ENCODE measurements at places on chromosomes 7 and 10.
A peak's percentile ranks its signal among the peaks of the same experiment; 100 is the strongest.

- no peak for DNase-seq
These were observed 947.0 kb downstream of the REEP3 start for GRCh38 chr10:64468219-64468618.

DNA sequence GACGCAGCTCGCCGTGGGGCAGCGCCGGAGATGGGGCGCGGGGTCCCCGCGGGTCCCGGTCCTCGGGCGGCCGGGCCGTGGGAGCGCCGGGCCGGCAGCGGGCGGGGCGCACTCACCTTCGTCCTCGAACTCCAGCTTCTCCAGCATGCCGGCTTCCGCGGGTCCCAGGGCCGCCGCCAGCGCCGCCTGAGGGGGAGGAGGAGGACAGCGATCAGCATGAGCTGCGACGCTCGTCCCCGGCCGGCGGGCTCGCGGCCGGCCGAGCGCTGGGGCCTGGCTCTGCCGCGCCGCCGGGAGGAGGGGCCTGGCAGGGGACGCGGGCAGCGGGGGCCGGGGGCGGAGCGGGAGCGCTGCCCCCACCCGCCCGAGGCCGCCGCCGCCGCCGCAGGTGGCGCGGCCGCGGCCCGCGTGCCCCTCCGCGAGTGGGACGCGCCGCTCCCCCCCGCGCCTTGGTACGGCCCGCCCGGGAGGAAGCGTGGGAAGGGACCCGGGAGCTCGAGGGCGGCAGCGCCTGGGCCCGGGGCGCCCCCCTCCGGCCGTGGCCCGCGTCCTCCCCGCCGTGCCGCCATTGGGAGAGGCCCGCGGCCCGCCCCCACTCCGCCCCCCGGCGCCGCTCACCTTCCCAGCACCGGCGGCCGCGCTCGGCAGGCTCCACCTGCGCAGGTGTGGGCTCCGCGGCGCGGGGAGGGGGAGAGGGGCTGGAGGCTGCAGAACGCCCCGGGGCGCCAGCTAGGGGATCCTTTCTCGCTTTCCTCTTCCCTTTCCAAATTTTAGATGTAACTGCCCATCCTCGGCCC, 112.5 kb upstream of the RHEB start:
- peak; percentile 67 for DNase-seq

DNA sequence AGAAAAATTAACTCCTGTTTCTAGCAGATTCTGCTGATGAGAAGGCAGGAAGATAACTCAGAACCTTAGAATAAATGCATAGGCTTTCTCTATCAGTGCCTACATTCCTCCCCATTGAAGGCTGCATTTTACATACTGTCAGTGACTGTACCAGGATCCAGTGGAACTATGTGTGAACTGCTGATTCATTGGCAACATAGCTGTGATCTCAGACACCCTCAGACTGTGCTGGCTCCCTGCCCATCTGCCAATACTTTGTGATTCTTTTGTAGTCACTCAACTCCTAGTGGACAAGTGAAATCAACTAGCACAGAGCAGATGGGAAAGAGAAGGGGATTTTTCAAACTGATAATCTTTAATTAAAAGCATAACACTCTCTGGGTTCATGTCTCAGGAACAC, 375.8 kb downstream of the MDFIC start:
- no peak for DNase-seq

DNA sequence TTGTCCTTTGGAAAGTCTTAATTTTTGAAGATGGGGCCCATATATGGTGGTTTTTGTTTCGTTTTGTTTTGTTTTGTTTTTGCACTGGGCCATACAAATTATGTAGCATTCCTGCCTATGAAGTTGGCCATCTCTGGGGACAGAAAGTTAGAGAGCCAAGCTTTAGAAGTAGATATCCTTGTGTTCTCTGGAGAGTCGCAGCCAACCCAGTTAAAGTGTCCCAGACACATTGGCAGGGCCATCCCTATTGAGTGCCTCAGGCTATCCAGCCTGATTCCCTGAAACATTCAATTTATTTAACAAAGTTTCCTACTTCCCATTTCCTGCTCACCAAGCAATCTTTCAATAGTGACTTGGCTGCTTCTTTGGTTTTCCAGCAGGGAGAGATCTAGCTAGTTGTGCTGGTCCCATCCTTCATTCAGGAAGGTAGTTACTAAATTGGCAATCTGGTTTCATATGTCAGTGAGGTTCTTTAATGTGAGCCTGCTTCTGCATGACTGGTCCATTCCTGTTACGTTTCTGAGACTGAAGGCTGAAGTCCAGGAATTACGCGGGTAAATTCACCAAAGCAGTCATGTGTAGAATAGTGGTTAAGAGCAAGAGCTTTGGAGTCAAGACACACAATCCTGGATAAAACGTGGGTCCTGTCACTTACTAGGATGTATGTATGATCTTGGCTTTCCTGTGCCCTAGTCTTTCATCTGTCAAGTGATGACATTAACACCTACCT, 49.3 kb upstream of the HBP1 start:
- DNase-seq: no peak

GRCh38 chr7:82110146-82110840, 333.3 kb downstream of the CACNA2D1 start:
- no peak for DNase-seq

DNA sequence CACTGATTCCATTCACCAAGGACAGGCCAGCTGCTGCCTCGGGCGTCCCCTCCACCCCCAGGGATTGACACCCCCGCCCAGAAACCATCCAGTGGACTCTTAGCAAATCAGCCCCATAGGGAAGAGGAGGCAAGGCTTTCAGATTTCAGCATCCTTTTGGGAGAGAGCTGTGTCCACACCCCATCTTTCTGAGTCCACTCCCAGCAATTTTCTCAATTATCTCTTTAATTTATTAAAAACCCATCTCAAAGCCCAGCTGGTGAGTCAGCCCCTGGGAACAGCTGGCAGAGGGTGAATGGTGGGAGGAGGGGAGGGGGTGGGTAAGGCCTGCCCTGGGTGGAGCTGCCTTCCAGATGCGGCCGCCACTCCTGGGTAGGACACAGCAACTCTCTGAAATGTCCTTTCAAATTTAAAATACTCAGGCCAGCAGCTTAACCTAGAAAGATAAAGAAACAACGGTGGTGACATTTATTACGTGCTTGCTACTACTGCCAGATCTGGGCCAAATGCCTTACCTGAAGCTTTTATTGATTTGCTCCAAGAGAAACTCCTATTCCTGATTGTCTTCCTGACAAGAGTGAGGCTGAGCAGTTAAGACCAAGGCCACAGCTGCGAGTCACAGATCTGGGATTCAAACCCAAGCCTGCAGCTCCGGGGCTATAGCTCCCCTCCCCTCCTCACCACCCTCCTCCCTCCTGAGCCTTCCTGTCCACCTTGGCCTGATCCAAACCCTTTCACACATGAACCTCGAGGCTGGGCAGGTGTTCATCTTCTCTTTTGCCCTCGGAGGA, 120.4 kb downstream of the RGS10 start:
- no peak for DNase-seq

GRCh38 chr10:77715088-77715487, 77.5 kb upstream of the KCNMA1 start:
- DNase-seq: no peak

DNA sequence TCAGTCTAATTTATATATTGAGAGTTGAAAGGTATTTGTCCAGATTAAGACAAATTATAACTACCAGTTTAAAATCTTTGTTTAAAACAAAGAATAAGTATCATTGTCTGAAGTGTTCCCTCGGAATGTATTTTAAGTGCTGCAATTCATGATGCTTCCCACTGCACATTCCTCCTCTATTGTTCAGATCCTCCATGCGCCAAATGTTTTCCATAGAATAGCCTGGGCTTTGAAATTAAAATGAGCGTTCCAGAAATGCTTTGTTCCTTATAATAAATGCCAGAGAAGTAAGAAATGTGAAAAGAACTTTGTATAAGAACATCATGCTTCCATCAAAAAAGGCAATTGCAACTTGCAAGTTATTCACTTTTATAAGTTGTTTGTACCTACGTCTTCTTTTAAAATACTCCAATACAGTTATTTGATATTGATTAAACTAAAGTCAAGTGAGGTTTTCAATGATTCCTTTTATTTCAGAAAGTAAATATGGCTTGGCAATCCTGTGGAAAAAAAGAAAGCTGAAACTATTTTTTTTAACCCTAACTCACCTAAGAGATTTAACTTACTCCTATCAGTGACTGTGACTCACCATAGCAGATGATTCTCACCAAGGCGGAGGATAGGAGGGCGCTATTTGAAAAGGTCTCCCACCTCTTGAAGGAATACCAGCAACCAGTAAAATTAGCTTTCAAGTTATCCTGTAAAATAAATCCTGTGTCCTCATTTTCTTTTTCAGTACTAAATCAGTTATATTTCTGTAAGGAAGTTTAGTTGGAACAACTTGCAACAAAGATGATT, 85.8 kb downstream of the CTNNA3 start:
- no peak for DNase-seq

DNA sequence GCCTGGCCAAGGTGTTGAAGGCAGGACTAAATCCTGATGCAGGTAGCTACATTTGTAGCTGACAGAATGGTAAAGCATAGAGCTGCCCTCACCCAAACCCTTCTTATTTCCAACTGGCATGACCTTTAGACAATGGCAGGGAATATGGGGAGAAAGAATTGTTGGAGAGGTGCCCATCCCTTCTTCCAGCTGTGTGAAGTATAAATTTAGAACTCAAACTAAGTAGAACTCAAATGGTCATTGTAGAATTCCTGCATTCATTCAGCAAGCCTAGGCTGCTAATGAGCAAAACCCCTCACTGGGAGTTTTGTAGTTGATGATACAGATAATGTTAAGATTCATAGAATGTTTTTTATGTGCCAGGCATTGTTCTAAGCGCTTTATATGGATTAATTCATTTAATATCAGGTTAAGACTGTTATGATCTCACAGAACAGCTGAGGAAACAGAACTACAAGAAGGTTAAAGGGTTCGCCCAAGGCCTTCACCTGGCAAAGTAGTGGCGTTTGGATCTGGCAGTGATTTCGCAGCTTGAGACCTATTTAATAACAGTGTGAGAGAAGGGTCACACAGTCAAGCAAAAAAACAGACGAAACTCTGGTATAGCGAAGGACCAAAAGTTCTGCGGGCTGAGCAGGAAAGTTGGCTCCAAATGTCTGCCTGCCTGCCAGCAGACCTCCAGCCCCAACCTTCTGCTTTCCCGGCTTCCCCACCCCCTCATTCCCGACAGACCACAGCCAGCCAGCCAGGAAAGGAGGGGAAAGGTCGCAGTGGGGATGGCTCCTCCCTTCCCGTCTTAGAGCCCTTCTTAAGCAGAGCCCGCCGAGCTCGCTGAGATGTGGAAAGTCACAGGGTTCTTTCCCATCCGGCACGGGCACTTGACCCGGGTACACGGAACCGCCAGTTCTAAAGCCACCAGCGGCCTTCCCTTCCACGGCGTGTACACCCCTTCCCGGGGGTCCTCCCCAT, 1.6 kb upstream of the HILPDA start:
- DNase-seq: no peak

GRCh38 chr10:110865809-110866482, 5.8 kb upstream of the PDCD4 start:
- no peak for DNase-seq

GRCh38 chr10:74909670-74910069, 83.3 kb downstream of the KAT6B start:
- DNase-seq: no peak

DNA sequence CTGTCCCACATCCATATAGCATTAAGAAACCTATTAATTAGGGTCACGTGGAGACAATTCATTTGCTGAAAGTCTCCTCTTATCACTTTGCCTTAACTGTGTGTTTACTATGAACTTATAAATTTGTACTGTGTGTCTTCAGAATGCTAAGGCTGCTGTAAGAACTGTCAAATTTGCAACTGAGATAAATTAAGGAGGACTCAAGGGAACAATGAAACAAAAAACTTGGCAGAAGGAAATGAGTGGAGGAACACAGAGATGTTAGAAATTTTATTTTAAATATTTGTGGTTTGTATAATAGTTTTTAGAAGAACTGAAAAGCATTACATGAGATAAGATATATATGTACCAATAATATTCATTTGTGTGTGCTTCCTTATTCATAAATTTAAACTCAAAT, 1005.3 kb upstream of the SORCS1 start:
- DNase-seq: no peak

GRCh38 chr7:33901847-33902246, 3.5 kb upstream of the BMPER start:
- no peak for DNase-seq

DNA sequence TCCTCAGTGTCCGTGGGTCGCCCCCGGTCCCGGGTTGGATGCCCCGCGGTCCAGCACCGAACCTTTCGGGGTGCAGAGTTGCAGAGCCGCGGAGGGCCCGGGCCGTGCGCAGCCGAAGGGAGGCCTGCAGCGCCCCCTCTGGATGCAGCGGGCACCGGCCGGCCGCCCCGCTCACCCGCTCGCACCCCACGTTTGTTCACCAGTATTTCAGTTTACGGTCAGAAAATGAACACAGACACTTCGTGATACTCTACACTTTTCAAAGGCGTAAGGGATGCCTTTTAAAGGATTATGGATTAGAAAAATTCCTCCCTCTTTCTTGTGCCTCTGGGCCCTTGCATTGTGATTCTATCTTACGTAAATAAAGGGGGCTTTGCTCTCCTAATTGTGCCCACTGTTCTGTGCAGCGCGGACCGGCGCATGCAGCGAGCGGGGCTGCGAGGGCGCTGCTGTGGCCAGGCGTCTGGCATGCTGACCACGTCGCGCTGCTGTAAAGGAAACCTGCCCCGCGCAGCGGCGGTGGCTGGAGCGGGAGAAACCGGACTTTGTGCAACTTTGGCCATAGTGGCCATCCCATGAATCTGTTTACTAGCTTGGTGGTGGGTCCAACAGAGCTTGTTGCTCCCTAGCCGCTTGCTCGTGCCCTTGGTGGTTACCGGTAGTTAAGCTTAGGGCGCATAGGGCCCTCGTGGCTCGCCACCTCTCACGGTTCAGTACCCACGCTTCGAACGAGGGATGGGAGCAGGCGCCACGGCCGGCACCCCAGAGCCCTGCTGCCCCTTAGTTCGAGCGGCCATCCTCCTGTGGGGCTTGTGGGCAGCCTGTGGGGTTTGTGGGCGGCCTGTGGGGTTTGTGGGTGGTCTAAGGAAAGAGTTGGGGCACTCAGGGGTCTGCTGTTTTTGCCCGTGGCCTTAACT, 739 bp upstream of the MEST start:
- no peak for DNase-seq

- DNase-seq: no peak
These were observed 130.8 kb downstream of the CUL2 start for GRCh38 chr10:34959321-34959720.

DNA sequence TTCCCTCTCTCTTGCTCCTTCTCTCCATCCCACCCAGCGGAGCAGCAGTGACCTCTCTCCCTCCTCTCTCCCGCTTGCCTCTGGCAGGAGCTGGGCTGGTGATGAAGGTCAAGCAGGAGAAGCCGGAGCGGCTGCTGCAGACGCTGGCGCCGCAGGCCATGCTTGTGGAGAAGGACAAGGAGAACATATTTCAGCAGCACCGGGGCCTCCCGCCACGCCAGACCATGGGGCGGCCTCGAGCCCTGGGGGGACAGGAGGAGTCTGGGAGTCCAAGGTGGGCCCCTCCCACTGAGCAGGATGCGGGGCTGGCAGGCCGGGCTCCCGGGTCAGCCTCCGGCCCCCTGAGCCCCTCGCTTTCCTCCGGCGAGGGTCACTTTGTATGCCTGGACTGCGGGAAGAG, 17.3 kb downstream of the ZNF775 start:
- DNase-seq: no peak

GRCh38 chr7:157278167-157278790, 58.5 kb upstream of the DNAJB6 start:
- no peak for DNase-seq

- no peak for DNase-seq
These were observed 79.5 kb upstream of the FAM20C start for GRCh38 chr7:112881-113280.

- no peak for DNase-seq
These were observed 10.9 kb downstream of the TMEM72 start for GRCh38 chr10:44922021-44922420.

Measured in stimulated activated CD8-positive, alpha-beta memory T cell treated with anti-CD3 and anti-CD28 coated beads, Interleukin-7, amount 100 ng/mL, for 24 hours (primary cell).